Hippocampal formation (tissue), 2 donors: ENCODE measurements at places on chromosomes 6 and 20.

DNA sequence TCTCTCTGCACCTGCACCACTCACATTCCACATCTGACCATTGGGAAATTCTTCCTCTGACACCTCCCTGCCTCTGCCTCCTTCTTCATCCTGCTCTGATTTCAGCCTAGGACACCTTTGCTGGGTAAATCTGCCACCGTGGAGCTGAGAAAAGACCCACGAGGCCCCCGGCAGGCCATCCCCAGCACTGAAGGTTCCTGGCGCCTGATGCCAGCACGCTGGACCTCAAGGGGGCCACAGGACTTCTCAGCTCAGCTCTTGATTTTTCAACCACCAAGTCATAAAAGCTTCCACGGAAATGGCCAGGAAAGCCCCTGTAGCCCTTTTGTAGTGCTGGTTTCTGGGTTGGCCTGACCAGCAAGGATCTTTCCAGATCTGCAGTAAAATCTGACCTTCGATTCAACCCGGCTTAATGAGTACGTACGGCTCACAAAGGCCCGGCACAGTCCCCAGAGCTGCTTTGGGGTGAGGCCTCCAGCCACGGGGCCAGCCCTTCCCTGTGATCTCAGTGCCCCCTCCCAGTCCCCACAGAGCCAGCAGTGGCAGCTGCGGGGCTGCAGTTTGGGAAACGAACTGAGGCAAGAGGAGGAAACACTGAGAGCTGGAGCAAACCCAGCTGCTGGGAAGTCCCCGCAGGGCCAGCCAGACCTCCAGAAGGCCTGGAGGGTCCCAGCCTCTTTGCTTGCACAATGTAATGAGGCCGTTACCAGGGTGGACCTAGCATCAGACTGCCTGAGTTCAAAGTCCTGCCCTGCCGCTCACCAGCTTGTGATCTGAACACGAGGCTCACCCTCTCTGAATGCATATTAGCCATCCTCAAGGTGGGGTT, 157.5 kb downstream of the BMP7 start:
- DNase-seq = no peak

GRCh38 chr20:7657569-7657968, 282.7 kb downstream of the HAO1 start:
- no peak for DNase-seq

- no peak for DNase-seq
Measured at GRCh38 chr6:45816674-45817297, 198.9 kb downstream of the CLIC5 start.

GRCh38 chr20:45861221-45862075, 4.0 kb downstream of the ZSWIM3 start:
- no peak for DNase-seq

GRCh38 chr20:1449370-1449769, 17.3 kb downstream of the NSFL1C start:
- DNase-seq = no peak

DNA sequence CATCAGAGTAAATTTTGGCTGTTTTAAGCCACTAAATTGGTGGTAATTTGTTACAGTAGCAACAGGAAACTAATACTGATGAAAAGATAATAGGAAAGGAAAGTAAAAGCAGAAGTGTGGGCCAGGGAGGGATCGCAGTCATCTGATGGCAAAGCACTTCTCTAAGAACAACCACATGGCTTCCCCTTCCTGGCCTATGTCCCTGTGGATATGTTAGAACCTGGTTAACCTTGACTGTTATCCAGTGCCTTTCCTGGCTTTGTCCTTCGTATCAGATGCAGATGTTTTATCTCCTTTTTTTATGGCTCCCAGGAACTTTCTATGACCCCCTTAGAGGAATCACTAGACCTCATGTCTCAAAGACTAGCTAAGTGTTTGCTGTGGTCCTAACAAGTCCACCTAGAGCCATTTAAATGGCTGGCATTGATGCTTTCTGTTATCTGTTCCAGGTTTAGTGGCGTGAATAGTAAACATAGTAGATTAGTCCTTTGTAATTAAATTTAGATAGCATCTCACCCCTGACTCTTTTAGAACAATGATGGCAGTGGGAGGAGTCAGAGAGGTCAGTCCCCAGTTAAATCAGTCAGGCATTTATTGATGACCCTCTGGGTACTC, 79.2 kb upstream of the PHACTR2 start:
- no peak for DNase-seq

DNA sequence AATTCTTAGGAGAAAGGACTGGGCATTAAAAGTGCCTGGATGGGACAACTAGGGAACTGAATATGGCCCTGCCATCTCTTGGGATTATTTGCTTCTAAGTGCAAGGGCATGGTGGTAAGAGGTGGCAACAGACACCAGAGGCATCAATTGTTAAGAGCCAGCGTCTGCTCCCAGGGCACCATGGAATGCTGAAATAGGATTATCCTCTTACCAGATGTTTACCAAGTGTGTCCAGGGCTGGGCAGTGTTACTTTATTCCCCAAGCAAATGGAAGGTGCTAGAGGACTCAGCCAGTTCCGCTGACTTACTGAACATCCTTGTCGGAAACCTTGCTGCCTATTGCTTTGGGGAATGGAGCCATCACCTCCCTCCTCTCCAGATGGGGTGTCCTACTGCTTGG, 273.6 kb upstream of the SUPT3H start:
- DNase-seq = no peak

DNA sequence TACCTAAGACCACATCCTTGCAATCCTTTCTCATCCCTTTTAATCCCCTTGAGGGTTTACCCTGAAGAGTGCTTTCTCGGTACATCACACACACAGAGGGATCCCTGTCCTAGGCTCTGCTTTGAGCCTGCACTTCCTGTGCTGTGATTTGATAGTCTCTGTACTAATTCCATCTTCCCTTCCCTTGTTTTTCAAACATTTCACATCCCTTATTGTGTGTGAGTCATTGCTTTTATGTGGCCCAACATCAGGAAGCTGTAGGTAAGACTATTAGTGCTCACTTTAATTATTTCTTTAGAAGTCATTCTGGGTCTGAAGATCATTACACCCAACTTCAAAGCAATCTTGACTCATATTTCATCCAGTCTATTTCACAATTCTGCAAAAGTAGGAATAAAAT, 57.2 kb upstream of the ANKEF1 start:
- DNase-seq = no peak

GRCh38 chr6:137188855-137189254, 15.4 kb upstream of the IL22RA2 start:
- no peak for DNase-seq

DNA sequence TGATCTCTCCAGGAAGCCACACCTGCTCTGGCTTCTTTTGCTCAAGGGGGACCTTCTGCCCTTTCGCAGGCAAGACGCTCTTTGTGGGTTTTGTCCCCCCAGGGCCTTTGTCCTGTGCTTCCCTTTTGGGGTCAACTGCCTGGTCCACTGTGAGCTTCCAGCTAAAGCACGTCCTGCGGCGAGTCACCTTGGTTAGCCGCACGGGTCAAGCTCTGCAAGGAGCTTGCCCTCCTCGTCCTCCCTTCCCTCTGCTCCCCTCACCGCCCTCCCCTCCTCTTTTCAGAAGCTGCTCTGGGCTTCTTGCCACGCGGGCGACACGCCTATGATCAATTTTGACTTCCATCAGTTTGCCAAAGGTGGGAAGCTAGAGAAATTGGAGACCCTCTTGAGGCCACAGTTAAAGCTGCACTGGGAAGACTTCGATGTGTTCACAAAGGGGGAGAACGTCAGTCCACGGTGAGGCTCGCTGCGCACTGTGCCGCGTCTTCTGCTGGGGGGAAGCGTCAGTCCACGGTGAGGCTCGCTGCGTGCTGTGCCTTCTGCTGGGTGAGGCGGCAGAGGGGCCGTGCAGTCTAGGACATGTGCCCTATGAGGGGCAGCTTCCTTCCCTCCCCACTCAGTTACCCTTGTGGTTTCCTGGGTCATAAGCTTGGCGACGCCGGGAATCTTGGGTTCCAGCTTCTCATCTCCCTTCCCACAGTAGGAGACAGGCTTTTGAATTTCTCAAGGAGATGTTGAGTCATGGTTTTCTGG, 80.2 kb downstream of the SYNJ2 start:
- no peak for DNase-seq

DNA sequence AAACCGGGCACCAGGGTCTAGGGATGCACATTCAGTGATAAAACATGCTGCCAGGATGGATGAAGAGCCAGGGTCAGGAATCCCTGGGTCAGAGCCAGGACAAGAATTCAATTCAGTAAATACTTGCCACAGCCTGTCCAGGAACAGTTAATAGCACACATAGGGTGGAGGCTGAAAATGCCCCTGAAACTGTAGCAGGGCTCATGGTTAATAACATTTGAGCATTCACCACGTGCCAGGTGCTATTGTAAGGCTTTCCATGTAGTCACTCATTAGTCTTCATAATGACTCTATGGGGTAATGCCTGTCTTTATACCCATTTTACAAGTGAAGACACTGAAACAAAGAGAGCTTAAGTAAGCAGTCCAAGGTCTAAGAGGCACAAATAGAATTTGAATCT, 296.3 kb downstream of the LRFN2 start:
- no peak for DNase-seq

DNA sequence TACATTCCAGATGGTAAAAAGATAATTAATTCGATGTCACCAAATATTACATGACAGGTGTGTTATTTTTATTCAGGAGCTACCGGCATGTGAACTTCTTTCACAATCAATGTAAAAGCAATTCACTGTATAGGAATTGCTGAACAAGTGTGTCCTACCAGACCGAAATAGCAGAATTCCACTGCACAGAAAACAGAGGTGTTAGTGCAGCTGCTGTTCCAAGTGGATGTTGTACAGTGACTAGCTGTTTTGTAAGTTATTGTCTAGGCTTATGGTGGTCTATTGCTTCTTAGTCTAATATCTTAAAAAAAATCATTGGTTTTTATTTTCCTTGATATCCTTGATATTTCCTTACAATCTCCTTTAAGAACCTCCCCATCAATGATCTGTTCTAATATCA, 107.4 kb downstream of the COL19A1 start:
- DNase-seq = no peak
